Islet precursor cell (in vitro differentiated cells): ENCODE measurements at places on chromosomes 1 and 21.

DNA sequence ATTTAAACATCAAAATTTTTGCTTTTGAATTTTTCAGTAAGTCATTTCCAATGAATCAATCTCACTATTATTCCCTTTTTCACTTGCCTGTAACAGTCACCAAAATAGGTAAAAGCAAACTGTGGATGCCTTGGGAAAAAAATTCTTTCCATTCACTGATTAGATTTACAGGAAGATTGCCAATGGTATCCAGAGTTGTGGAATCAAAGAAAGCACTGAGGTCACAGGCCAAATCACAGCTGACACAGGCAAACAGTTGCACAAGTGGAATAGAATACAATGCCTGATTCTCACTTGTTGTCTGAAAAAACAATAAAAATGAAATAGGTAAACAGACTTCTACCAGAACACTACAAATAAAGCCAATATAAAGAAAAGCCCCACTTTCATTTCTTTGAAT, 48.4 kb downstream of the LTN1 start:
- no peak for DNase-seq

DNA sequence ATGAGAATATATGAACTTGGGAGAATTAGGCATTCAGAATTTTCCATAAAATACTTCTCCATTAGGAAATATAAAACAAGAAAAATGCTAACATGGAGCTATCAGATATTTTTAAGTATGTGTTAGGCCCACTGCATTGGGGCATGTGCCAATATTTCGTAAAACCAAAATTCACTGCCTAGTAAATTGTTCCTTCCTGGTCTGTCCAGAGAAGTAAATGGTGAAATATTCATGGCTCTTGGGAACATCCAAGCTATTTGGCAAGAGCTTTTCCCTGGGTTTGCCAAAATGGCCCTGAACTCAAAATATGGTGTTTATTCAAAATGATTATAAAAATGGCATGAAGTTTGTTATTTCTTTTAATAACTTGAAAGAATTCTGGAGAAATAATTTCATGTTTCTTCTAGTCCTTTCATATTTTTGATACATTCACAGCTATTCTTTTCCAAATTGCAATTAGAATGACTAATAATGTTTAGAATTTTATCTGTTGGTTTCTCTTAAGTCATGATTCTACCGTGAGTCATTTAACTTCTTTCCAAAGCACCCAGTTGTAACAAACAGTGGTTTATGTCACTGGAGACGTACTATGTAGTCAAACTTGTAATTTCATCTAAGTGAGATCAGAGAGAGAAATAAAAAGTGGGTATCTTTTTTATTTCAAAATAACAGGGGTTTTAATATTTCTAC, 25.7 kb upstream of the SLC19A2 start:
- DNase-seq, result no peak

DNA sequence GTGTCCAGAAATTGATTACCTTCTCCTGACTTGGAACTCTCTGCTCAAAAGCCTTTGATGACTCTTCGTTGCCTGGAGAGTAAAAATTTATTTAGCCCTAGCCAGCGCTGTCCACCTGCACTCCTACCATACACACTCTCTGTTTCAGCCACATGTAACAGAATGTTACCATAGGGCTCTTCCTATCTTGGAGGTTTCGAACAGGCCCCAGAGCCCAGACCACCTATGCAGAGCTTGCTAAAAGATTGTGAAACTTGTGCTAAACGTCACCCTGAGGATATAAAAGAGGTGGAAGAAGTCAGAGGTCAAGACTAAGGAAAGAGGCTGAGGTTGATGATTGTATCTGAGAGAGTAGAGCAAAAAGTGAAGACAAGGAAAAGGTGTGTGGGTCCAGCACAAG, 237.0 kb upstream of the HOOK1 start:
- no peak for DNase-seq

GRCh38 chr1:164618202-164618564, 59.2 kb downstream of the PBX1 start:
- DNase-seq, result no peak

DNA sequence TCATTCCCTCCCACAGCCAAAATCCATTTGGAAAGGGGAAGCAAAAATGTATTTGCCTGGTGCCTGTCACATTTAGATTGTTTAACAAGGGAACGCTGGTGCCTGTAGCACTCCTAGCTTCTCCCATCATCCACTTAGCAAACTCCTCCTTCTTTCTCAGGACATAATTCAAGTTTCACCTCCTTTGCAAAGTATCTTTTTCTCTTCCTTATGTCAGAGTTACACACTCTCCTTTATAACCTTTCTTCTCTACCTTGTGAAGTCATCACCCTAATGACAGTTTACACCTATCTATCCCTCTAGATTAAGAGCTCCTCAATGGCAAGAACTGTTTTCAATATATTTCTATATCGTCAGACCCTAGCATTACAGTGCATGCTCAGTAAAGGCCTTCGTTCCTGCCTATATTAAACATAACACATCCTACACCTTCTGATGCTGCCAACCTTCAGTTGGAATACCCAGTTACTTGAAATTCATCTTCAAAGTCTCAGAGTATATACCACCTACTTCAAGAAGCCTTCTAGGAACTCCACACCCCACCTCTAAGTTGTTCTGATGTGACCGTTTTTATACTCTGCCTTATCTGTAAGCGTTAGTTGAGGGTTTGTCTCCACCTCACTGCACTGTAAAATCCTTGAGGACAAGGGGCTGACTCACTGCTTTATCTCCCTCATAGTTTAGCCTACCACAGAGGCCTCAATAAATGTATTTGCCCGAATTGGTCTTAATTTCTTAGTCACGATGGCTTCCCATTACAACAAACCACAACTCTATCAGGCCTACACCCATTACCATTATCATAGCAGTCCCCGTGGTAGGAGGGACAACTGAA, 1.0 kb upstream of the EPS15 start:
- DNase-seq, result peak; percentile 53

GRCh38 chr1:89609781-89610456, 23.0 kb upstream of the LRRC8C start:
- no peak for DNase-seq

GRCh38 chr21:36260802-36261201, 59.2 kb upstream of the MORC3 start:
- no peak for DNase-seq

GRCh38 chr1:227816750-227817446, 1.4 kb downstream of the PRSS38 start:
- DNase-seq, result no peak

DNA sequence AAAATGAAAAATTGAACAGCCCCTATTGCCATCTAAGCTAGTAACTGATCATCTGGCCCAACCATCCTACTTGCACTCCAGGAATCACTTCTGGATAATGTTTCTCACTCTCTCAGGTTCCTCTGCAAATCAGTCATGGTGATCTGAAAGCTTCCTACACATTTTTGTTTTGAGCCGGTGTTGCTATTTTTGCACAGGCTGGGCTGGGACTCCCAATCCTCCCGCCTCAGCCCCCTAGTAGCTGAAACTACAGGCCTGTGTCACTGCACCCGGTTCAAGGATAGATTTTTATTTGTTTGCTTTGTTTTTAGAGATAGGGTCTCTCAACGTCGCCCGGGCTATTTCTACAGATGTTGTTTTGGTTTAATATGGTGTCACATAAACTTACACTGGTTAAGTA, 40.5 kb upstream of the HMCN1 start:
- DNase-seq, result no peak

DNA sequence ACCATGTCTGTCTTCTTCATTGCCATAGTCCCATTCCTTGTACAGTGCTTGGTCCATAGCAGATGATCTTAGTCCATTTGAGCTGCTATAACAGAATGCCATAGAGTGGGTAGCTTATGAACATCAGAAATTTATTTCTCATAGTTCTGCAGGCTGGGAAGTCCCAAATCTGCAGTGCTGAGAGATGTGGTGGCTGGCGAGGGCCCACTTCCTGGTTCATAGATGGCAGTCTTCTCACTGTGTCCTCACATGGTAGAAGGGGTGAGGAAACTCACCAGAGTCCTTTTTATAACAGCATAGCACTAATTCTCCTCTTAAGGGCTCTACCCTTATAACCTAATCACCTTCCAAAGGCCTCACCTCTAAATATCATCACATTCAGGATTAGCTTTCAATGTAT, 23.1 kb upstream of the RAP1A start:
- no peak for DNase-seq

DNA sequence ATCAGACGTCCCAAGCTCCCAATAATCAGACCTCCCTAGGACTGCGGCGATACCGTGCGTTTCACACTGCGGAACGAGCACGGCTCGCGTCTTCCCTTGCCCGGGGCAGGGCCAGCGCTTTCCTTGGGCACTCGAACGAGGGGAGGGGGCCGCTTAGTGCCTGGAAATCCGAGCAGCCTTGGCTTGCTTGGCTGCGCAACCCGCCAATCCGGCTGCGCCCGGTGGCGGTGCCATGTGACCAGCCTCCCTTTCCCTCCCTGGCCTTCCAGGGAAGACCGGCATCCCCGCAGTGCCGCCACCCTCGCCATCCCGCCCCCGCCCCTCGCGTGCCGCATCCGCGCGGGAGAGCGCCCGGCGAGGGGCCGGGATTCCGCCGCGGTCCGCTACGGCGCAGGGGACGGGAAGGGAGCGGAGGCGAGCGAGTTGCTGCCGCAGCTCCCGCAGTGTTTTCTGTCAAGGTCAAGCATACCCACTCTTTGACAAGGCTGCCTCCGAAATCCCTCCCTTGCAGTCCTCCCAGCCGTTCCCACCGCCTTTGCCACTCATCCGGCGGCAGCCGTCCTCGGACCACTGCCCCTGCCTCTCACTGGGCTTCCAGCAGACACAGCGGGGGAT, 8.3 kb upstream of the RNF19B start:
- peak; percentile 90 for DNase-seq
